ENCODE measurements at places on chromosomes 2 and 18.

GRCh38 chr2:86649119-86649947 lies 25.7 kb upstream of the RNF103 start:
- no peak for DNase-seq

GRCh38 chr2:27980242-27980641 lies 89.7 kb downstream of the BABAM2 start:
- DNase-seq, result no peak

DNA sequence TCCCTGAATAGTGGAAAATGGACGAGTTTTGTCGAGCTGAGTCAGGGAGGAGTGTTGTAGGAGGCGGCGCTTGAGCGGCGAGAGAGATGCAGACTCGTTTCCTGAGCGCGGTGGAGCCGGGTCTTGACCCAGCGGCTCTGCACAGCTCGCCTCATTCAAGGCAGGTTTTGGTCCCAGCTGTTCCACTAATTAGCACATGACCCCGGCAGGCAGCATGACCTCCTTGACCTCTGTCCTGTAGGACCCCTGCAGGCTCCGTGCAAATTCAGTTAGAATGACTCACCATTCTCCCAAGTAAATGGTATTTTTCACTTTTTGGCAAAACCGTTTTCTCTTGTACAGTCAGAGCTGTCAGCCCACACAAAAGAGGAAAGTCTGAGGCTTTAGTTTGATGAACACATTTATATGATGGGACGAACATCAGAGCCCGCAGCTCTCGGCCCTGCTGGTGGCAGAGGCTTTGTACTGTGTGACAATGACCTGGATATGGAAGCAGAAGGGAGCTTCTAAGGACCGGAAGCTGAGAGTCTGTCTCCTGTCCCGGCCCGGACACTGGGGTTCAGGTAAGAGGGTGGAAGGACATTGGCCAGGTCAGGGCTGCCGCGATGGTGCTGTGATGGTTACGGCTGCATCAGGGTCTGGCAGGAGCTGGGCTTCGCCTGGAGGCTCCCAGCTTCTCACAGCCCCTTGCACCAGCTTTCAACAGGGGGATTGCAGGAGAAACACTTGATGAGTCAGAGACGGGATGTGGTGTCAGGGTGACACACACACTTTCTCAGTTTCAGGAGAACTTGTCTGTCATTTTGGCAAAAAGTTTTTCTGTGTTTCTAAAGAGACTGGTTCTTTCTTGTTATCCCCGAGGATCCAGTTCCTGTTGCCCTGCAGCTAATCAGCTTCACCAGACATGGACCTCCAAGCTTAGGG lies 29.9 kb upstream of the ALKAL2 start:
- no peak for DNase-seq

GRCh38 chr2:158211502-158211901 lies 109.8 kb downstream of the UPP2 start:
- no peak for DNase-seq

DNA sequence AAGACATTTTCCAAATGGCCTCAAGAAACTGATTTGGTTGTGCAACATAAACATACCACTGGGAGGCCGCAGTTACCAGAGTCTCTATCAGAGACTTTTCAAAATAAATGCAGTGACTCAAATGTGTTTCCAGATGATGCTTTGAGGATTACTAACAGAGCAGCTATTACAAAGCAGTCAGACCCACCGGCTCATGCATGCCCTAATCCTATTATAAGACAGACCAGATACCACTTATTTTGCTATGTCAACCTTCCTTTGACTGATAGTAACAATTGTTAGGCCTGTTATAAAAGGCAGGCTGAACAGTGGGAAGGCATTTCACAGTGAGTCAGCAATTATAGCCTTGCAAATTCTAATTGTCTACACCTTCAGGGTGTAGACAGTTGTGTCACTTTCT lies 217.7 kb downstream of the LRRTM1 start:
- no peak for DNase-seq

DNA sequence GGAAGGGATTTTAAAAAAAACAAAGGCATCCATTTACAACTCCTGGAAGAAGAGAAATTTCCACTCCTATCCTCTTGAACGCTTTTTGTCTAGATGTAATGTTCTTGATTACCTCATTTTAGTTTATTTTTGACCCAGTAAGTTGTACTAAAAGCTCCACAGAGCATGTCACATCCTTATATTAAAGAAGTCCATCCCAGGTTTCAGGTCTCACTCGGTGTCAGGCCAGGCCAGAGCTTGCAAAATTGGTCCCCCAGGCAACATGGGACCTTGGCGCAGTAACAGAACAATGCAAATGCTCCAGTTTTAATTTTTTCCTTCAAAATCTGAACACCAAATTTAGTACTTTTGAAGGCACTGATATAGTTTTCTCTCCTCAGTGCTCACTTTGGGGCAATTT lies 218.4 kb upstream of the REV1 start:
- DNase-seq, result no peak

DNA sequence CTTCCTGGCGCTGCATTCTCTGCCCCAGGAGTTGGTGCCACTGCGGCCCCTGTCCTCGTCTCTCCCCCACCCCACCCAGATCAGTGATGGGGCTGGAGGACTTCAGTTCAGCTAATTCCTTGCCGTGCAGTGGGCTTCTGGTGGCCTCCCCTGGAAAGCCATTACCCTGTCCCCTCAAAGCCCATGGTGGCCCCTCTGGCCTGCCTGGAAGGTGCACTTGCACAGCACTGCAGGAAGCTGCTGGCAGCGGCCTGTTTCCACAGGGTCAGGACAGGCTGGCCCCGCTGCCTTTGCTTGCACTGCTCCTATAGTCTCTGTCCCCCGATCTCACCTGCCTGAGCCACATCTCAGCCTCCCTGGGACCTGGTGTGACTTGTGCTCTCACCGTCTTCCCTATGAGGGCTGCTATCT lies 105.1 kb downstream of the USP40 start:
- no peak for DNase-seq

- no peak for DNase-seq
Observed at GRCh38 chr2:22894761-22895160, 490.2 kb upstream of the KLHL29 start.

DNA sequence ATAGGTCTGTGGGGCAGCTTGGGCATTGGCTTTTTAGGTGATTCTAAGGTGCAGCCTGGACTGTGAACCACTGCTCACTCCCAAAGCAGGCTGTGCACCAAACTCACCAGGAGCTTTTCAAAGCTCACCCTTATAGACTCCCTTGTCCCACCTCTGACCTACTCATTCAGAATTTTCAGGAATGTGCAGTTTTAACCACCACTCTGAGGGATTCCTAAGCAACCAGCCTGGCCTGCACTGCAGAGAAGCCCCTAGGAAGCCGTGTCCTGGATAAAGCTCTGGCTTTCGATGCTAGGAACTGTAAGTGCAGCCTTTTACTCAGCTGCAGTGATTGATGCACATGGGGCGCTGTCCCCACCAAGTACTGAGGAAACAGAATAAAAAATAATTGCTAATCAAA lies 33.0 kb downstream of the MRO start:
- no peak for DNase-seq

GRCh38 chr18:30957066-30957465 lies 85.5 kb downstream of the DSC3 start:
- DNase-seq, result no peak

- DNase-seq, result no peak
Observed at GRCh38 chr2:229920011-229920641, 1.7 kb downstream of the TRIP12 start.

DNA sequence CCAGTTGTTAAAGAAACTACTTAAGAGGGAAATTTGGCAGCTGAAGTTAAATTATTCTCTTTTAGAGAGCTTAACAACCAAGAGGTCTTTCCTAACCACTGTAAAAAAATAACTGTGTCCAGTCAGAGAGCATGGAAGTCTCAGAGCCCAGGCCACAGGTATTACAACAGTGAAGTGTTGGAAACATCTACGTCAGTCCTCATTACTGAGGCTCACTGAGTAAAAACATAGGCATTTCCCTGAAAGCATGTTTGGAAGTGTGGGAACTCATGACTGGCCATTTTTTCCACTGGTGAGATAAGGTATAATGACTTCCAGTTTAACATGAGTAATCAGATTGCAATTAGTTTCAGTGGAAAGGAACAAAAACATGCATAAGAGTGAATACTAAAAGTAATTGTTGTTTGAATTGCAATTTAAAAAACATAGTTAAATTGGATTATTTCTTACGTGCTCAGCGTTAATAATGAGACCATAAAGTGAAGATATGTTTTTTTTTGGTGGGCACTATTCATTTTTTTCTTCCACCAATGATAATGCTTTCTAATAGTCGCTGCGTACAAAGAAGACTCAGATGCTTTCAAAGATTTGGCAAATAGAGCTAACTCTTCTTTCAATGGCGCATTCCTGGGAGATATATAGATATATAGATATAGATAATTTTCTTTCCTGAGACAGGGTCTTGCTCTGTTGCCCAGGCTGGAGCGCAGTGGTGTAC lies 60.8 kb downstream of the EFEMP1 start:
- no peak for DNase-seq

DNA sequence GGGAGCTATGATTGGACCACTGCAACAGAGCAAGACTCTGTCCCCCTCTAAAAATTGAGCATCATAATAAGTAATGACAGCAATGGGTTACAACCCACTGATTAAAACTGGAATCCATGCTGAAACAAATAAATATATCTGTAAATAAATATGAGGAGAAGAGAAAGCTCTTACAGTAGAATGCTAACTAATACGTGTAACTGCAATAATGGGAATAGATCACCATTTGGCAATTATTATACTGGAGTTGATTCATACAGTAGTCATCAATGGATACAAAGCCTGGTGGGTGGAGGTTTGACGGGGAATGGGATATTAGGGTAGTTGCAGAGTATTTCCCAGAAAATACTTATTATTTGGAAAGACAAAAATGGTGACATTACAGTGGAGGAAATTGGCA lies 6.1 kb upstream of the INO80B start:
- DNase-seq, result no peak

DNA sequence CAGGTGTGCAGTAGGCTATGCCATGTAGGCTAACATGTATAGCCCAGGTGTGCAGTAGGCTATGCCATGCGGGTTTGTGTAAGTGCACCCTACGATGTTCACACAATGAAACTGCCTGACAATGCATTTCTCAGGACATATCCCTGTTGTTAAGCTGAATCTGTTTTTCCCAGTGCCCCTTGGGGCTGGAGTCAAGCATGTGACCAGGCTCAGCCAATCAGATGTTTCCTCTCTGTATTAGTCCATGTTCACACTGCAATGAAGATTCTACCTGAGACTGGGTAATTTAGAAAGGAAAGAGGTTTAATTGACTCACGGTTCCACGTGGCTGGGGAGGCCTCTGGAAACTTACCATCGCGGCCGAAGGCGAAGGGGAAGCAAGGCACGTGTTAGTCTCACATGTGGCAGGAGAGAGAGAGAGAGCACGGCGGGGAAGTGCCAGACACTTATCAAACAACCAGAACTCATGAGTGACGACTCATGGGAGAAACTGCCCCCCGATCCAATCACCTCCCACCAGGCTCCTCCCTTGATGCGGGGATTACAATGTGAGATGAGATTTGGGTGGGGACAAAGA lies 24.2 kb downstream of the ITM2C start:
- DNase-seq, result no peak

DNA sequence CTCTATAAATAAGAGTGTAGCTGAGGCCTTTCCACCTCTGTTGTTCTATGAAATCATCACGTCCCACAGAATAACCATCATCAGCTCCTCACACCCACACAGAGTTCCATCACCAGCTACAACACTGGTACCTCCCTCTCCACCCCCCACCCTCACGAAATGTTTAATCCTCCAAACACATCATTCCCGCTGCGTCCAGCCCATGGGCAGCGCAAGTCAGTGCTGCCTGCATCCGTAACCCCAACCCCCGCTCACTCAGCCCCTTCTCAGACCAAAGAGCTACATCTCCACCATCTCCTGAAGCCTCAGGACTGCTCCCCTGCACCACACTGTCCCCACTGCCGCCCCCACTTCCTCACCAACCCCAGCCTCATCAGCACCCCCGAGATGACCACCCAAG lies 19.4 kb downstream of the DNMT3A start:
- no peak for DNase-seq

DNA sequence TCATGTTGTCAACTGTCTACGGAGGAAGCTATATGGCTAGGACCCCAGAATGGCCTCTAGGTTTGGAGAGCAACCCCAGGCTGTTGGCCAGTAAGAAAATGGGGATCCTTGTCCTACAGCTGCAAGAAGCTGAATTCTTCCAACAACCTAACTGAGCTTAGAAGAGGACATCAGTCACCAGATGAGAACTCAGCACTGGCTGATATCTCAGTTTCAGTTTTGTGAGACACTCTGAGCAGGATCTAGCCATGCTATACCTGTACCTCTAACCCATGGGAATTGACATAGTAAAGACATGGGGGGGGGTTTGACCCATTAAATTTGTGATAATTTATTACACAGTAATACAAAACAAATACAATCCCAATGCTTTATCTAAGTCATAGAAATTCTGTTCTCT lies 312.5 kb downstream of the ERBB4 start:
- DNase-seq, result no peak

GRCh38 chr2:179373816-179374215 lies 109.2 kb upstream of the SESTD1 start:
- DNase-seq, result no peak

GRCh38 chr2:166269322-166269721 lies 106.4 kb downstream of the SCN9A start:
- DNase-seq, result no peak

GRCh38 chr2:141496810-141497209 lies 634.0 kb downstream of the LRP1B start:
- no peak for DNase-seq

GRCh38 chr18:5582076-5582475 lies 38.3 kb upstream of the EPB41L3 start:
- no peak for DNase-seq

DNA sequence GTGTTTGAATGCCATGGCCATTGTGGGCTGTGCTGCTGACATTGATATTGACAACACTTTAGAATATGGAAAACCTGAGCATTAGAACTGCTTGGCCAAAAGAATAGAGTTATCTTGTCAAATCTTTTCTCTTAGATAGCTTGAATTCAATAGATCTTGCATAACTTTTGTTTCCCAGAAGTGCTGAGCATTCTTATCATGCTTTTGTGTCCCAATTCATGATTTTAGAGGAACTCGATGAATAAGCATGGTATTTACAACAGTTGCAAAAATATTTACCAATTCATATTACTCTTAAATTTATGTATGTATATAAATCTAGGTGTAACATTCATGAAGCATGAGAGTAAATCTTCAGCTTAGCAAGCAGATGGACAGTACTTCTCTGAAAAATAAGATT lies 508.0 kb downstream of the BCL11A start:
- no peak for DNase-seq

DNA sequence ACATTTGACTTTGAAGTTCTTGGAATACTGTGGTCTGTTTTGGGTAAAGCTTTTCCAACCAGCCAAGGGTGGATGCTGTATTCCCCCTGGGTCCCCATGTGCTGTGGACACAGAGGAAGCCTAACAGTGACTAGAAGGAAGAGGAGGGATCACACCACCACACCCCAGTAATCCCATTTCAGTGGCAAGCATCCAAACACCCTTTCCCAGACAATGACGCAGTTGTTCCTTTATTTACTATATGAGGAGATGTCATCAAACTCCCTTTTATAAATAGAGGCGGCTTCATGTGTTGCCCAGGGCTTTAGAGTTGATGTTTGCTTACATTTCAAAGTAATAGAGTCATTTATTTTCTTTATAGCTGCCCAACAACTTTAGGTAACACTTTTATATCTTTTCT lies 959.4 kb upstream of the GYPC start:
- DNase-seq, result no peak

GRCh38 chr2:239991689-239992314 lies 33.3 kb downstream of the NDUFA10 start:
- no peak for DNase-seq
